ENCODE measurements at places on chromosomes 16 and 17. TPM values are rescaled to one million over a fixed set of nuclear protein-coding genes. Genes with fewer than 3 reads are reported as not detected.

KRT222 gene
- 0.52 TPM for total RNA-seq

EFCAB13 gene
- 5.2 TPM for total RNA-seq

OR1D2 gene
- not detected for total RNA-seq

PKMYT1 gene
- total RNA-seq = 2.1 TPM

NR1D1 gene
- total RNA-seq = 1.0 TPM

KRTAP1-5 gene
- total RNA-seq = not detected

Data from skeletal muscle tissue (tissue), 5 donors.